Substantia nigra (tissue), 51 donors: ENCODE measurements at places on chromosomes 4 and X.
A peak's percentile ranks its signal among the peaks of the same experiment; 100 is the strongest.

GRCh38 chr4:150593996-150594395 lies 12.0 kb downstream of the MAB21L2 start:
- DNase-seq, result no peak

DNA sequence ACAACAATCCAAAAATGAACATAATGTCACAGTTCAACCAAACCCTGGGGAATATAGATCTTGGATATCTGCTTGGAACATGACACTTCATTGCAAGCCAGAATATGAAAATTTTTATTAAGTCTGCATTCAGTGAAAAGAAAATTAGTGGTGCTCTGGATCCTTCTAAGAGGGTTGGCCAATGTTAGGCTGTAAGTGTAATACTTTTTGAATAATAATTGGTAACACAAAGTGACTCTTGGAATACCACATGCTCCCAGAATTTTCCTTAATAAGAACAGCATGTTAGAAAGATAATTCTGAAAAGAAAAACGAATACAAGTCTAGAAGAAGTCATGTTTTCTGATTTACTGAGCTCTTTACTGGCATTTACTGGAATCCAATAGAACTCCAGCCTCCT lies 175.8 kb downstream of the RASL11B start:
- no peak for DNase-seq

DNA sequence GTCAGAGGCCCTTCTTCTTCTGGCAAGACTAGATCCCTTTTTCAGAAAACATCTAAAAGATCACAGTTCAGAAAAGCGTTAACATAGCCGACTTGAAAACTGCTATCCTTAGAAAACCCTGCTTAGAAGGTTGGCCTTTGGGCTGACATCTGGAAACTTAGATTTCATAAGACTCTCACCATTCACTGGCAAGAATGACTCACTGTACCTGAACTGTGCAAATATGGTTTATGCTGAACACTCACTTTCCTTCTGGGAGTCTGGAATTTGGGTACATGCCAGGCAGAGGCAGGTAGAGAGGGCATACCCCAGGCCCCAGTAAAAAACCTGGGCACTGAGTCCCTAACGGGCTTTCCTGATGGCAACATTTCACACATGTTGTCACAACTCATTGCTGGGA lies 88.8 kb upstream of the GPC3 start:
- no peak for DNase-seq

DNA sequence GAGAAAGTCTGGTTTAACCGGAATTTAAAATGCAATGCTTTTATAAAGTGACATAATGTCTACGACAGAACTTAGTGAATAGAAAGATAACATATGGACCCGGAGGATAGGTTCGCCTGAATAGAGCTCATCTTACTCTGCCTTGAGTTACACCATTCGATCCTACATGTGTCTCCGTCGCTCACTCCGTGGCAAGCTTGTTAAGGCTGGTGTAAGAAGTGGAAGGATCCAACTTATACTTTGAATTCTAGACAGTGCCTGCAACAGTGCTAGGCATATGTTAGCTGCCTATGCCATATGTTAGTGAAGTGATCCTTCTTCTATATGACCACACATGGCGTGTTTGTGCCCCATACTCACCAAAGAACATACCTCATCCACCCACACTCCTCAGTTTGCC lies 50.9 kb downstream of the SEL1L3 start:
- DNase-seq, result no peak

DNA sequence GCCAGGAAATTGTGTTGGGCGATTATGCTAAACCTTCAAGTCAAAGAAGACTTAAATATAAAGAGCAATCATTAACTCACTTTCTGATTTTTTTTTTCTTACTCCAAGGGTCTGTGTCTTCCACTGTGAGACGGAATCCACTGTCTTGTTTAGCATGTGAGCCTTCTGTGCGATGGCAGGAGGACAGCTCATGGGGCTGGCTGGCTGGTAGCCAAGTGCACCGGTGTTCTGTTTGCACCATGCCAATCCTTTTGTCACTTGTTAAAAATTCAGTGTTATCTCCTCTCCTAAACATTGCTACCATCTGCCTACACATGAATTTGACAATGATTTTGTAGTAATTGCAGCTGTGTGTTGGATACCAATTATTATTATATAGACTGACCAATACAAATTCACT lies 1056.3 kb upstream of the IGFBP7 start:
- peak; percentile 3 for DNase-seq

DNA sequence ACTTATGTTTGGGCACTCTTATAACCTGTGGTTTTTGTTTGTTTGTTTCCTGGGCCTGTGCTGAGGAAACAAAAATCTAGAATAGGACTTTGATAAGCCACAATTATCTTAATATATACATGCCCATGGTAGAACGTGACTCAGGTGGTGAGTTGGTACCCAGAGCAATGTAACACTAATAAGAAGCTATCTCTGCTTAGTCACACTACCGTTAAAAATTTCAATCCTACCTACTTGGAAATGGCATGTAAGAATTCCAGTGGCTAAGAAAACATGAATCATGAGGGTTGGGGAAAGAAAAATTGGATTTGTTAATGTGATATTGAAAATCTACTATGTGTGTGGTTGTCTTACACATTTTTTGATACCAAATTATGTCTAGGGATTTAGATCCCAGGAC lies 30.5 kb upstream of the ADGRG2 start:
- DNase-seq, result no peak

GRCh38 chr4:39697740-39698423 lies at the start of gene UBE2K:
Gene UBE2K, plus strand, starts transcription at chr4:39698136. Its CDS starts 192 bp downstream, at chr4:39698328.
- peak; percentile 83 for DNase-seq

DNA sequence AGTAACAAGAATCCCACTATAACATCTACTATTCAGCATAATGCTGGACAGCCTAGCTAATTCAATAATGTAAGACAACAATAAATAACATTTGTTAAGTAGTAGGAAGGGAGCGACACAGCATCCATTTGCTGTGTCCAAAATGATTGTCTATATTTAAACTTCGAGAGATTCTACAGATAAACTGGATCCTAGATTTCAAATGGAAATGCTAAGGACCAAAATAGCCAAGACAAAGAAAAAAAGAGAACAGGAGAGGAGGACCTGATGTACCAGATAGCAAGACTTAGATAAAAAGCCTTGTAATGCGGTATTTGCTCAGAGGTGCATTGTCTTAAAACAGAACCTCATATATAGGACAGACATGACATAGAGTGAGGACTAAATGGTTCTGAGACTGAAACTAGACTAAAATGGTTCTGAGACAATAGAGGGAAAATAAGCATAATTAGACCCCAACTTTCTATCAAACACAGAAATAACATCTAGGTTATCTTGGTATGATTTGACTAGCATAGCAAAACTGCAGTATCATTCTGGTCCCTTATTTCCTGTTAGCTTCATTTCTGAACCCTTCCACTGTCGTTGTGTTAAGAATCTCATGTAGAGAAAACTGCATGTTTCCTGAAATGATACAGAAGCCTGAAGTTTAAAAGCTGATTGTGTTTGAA lies 3.8 kb downstream of the HPGDS start:
- no peak for DNase-seq

DNA sequence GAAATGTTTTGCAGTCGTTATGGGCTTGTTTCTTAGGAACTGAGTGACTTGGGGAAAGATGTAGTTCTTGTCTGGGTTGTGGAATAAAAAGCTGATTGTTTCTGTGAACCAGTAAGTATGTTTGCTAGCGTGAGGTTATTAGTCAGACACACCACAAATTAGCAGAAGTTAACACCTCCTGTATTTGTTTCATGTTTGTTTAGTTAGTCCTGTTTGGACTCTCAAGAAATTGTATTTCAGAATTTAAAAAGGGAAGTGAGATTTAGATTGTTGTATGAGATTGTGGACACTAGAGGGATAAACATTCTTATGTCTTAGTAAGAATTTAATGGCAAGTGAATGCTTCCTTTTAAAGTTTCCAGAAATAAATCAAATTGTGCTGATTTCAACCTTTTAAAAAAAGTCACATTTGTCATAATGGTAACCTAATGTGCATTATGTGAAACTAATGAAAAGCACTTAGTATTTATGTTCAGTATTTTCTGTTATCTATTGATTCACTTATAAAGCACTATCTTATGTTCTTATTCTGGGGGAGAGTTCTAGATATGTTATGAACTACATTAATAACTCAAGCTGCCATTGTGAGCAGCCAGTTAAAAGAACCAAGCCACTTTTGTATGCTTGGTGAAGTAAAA lies 25.6 kb downstream of the ATP10D start:
- no peak for DNase-seq

GRCh38 chr4:2804449-2804972 lies 11.6 kb downstream of the SH3BP2 start:
- no peak for DNase-seq

- no peak for DNase-seq
Observed at GRCh38 chr4:5683566-5683965, 24.8 kb downstream of the EVC2 start.

DNA sequence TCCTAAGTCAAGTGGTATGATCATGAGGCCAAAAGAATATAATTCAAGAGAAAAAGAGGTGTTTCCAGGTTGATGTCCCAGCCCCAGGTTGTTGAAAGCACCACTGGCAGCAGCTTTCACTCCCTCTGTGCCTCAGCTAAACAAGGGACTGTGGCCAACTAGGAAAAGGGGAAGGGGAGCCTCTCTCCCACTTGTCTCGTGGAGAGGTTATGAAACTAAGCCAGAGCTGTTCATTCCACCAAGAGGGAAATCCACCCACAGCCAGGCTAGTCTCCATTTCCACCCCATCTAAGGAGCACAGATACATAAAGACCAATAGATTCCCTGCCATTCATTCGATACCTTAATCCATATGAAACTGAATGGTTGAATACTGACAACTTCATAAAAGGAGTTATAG lies 8.1 kb downstream of the ANXA5 start:
- no peak for DNase-seq

DNA sequence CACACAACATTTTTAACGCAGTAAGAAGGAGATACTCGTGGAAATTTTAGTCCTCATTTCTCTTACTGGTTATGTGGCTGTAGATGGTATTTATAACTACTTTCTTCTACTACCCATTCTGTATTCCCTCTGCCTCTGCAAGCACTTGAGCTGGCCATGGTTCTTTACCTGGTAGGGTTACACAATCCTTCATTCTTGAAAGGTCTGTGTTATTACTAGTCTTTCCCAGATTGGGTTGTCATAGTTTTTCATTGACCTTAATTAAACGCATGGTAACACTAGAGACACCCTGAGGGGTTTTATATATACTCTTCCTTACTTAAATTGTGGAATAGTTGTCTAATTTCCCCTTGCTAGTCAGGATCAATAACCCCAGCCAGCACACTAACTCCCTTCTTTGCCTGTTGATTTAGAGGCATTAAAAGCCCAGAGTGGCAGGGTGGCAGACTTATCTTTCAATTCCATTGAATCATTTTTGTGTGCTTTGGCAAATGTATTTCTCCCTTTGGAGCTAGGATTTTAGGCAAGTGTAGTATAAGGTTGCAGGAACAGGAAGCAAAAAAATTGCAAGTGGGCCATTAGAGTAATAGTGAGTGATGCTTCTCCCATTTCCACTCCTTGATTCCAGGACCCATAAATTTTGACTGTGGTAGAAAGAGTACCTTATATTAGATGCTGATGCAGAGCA lies 113.6 kb upstream of the EMCN start:
- no peak for DNase-seq

- DNase-seq, result no peak
Observed at GRCh38 chr4:40553995-40554394, 75.7 kb downstream of the RBM47 start.

GRCh38 chrX:152573866-152574265 lies 63.8 kb upstream of the GABRQ start:
- DNase-seq, result no peak

DNA sequence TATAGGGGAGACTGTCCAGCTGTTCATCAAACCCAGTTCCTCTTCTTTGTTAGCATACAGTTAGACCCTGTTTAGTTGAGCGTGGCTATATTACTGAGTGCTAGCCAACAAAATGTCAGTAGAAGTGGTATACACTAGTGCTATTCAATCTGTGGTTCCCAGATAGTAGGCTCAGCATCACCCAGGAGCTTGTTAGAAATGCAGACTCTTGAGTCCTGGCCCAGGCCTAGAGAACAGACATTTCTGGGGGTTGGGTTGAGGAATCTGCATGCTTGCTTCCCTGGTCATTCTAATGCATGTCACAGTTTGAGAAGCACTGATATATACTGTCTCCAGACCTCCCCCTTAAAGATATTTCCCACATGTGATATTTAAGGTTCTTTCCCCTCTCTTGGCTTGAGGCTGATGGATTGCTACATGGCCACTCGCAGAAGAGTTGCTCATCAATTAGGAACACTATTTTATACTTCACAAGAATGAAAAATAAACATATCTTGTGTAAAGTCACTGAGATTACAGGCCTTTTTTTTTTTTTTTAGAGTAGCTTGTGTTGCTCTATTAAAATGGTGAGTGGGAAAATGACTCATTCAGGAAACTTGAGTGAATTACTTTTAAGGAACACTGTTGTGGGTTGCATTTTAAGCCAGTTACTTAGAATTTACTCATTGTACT lies 289.0 kb downstream of the STIM2 start:
- no peak for DNase-seq

GRCh38 chr4:173505924-173506518 lies 24.0 kb downstream of the HAND2 start:
- DNase-seq, result peak; percentile 9
